Left forelimb (tissue), 1 donor: ENCODE measurements at places on chromosomes 4 and X.

DNA sequence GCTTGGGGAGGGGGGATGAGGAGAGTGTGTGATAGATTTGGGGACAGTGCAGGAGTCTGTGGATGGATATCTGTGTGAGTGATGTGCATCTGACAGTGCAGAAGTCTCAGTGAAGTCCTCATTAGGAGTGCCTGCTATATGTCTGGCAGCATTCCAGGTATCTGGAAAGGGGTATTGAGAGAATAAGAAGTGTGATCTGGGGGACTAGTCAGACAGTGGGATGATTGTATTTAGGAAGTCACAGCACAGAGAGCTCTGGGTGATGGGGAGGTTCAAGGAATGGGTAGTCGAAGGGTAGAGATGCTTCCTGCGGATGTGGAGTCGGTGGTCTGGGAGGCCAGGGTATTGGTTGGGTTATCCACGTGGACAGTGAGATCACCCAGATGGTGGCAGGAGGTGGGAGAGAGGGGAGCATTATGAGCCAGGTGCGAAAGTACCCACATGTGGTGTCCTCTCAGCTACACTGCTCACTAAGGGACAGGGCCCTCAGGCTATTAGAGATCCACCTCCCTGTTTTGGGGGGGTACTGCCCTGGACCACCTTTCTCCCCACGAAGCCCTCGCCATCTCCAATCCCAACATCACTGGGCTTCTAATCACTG, 9.8 kb downstream of the MAGED2 start:
- no peak for DNase-seq

DNA sequence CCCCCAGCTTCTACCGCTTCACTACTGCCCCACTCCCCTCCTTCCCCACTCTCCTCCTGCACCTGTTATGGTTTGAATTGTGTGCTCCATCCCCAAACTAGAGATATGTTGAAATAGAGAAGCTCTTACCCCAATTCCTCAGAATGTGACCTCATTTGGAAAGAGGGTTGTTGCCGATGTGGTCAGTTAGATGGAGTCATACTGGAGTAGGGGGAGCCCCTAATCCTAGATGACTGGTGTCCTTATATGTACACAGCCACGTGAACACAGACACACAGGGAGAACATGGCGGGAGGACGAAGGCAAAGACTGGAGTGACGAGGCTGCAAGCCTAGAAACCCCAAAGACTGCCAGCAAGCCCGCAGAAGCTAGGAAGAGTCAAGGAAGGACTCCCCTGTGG, 84.3 kb downstream of the FHDC1 start:
- DNase-seq = no peak

DNA sequence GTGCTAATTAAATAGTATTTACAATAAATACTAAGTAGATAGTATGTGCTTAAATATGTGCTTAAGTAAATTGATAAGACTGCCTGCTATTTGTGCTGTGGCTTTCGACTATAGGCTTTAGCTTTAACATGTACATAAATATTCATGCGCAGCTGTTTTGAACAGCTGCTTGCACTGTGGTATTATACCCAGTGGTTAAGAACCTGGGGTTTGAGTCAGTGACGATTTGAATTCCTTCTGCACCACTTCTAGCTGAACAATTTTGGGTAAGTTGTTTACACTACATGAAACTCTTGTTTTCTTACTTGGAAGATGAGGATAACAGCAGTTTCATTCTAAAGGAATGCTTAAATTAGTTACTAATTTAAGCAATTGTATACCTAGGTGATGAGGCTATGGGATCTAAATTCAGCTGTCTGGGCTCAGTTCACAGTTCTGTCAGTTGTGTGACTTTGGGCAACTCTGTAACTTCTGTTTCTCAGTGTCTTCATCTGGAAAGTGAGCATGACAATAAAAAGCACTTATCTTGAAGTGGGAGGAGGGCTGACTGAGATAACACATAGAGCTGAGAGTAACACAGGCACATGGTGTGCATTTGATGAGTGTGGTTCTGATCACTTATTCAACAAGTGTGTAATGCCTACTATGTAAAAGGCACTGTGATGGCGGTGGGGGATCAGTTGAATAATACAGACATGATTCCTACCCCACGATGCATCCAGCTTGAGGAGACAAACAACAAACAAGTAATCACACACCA, 37.0 kb downstream of the HPGDS start:
- no peak for DNase-seq

- no peak for DNase-seq
Measured at GRCh38 chr4:22202246-22202974, 253.8 kb upstream of the KCNIP4 start.

- DNase-seq = no peak
Measured at GRCh38 chrX:16592194-16592770, 57.7 kb upstream of the S100G start.

- no peak for DNase-seq
Measured at GRCh38 chr4:165355900-165356300, 22.9 kb upstream of the CPE start.

- DNase-seq = no peak
Measured at GRCh38 chr4:99612281-99612680, 37.7 kb downstream of the MTTP start.

DNA sequence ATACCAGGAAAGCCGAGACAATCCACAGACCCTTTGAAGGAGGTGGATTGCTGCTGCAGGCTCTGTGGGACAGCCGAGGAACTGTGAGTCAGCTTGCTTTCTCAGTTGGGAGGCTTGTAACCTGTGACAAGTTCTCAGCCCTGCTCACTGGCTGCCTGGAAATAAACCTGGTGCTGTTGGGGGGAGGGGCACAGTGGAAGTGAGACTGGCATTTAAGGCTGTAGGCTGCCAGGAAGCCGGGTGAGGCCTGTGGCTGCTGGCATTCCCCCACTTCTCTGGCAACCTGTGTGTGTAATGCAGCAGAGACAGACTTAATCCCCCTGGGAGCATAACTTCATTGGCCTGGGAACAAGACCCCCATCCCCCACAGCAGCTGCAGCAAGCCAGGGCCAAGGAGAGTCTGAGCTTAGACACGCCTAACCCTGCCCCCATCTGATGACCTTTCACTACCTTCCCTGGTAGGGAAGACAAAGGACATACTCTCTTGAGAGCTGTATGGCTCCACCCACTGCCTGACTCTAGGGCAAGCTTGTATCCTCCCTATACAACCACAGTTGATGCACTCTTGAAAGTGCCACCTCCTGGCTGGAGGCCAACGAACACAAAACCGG, 64.1 kb downstream of the ALPK1 start:
- DNase-seq = no peak

- no peak for DNase-seq
Measured at GRCh38 chr4:86950831-86951525, 16.2 kb downstream of the AFF1 start.

- no peak for DNase-seq
Measured at GRCh38 chr4:109156356-109156755, 146.1 kb downstream of the COL25A1 start.

GRCh38 chr4:42296196-42296595, 101.1 kb upstream of the SHISA3 start:
- no peak for DNase-seq
